GM04503 (cell line): ENCODE measurements at places on chromosomes 6 and 20.

DNA sequence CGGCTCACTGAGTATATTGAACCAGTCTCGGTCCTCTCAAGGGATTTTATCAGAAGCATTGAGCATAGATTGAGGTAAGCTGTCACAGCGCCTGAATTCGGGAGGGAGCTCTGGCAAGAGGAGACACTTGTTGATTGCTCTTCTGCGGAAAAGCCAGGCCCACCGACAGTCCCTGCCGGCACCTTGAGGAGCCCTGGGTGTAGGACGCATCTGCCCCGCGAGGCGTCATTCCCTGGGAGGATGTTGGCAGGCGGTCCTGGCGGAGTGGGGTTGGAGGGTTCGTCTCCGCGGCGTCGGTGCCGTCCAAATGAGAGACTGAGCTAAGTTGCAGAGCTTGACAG lies 843 bp downstream of the FBXO9 start:
- no peak for DNase-seq

- DNase-seq, result no peak
These were observed 99.9 kb downstream of the TCP11 start for GRCh38 chr6:35041086-35041861.

- no peak for DNase-seq
These were observed 66.8 kb upstream of the CD93 start for GRCh38 chr20:23152902-23153301.

DNA sequence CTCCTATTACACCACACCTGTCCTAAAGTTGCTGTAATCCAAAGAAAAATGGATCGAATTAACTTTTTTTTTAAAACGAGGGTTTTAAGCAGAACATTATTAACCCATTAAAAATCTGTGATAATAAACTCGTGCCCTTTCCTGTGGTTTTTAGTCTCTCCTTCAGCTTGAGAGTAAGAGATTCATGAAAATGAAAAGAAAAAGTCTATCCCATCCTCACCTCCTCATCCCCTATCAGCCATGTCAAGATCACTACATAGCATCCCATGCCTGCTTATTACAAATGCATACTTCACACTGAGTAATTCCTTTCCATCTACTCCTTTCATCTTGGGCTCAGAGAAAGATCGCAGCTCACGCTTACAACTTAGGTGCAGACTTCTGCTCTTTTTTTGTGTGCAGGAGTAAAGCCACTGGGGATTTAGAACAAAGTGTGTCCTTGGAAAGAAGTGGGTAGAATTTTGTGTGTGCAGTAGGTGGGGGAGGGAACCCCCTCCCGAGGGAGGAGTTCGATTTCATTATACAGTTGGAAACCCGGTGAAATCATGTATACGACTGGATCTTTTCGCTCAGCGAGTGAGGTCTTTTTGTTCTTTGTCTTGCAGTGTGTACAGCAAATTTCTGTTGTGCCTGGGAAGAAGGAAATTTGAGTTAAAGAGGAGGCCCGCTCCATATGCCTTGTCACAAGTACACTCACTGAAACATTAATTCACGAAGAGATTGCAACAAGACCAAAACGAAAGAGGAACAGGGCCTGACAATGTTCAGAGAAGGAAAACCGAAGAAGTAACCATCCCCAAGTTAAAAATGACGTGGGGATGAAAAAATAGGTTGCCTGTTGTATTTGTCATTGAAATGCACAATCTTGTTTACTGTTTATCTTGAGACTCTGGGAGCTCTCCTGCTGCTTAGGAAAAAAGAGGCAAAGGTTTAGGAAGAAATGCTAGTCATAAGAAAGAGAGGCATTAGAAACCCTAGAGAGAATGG lies 146.5 kb upstream of the ZNF217 start:
- DNase-seq, result no peak

- no peak for DNase-seq
These were observed 22.4 kb upstream of the TGM2 start for GRCh38 chr20:38187517-38187916.

- no peak for DNase-seq
These were observed 1.4 kb downstream of the RAET1E start for GRCh38 chr6:149896491-149896890.

- DNase-seq, result no peak
These were observed 39.0 kb downstream of the MAS1 start for GRCh38 chr6:159929819-159930218.

DNA sequence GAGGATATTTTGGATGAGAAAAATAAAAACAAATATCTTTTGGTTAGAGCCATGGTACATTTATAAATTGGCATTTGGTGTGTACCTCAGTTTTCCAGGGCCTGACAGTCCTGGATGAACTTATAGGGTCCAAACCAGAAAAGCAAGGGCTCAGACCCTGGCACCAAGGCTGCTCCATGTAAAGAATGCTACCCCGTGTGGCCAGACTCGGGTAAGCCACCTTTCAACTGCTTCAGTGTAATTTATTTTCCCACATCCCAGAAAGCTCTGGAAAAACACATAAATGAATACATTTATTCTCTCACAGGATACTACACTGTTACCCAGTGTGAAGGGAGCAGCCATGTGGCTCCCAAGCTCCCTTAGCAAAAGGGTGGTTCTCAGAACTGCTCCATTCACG lies 13.8 kb downstream of the MRPL14 start:
- DNase-seq, result no peak

DNA sequence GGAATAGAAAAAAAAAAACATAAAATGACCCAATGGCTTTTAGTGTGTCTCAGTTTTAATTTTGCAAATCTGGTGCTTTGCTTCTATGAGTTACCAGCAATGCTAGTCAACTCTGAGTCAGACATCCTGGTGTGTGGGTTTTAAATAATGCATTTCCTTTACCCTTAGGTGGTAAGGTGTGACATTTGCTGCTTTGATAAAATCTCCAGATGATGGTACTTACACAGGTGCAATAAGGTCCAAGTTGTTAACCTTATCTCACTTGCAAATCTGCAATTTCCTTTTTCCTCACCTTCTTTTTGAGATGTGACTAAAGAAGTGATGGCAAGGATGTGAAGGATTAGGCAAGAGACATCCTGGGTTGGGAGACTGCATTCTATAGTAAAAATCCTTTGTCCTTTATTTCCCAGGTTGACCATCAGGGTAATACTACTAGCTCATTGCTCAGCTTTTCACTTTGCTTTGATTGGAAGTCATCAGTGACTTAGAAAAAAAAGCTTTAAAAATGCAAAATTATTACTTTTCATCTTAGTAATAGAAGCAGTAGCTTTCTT lies 818.5 kb upstream of the FLRT3 start:
- DNase-seq, result no peak

DNA sequence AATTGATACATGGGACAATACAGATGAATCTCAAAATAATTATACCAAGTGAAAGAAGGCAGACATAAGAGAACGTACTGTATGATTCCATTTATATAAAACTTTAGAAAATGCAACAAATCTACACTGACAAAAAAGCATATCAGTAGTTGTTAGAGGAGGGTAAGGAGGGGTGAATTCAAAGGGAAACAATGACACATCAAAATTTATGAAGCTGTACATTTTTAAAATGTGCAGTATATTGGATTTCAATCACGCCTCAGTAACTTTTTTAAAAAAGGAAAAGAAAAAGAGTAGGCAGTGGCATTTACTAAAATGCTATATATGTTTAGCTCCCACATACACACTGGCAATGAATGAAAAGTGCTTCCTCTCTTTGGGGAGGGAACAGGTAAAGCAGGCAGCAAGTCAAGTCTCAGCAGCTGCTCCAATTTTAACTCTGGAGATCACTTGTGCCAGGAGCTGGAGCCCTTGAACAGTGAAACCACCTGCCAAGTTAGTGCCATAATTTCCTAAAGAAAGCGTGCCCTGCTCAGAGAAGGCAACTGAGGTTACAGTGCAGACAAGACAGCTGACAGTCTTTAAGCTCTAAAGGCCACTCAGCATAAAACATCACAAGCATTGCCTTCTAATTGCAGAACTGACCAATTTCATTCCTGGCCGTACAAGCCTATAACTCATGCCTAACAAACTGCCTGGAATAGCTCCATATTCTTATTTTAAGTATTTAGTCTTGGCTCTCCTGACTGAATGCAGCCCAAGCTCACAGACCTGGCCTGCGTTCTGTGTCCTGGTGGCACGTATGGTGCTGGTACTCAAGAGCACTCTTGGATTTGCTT lies 10.9 kb downstream of the FKBP1A start:
- no peak for DNase-seq

DNA sequence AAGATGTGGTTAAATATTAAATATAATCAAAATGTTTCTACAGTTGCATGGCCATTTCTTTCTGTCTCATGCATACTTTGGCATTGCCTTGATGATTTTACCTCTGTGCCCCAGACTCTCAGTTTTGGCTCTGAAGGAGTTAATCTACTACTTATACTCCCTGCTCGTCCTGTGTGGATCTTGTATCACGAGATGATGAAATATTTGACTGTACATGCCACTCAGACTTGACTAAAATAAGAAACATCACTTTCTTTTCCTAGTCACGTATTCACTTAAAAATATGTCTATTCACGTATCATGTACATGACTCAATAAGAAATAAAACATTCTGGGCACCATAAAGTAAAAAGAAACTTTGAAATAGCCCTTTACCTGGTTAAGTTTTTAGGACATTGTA lies 397.7 kb downstream of the RFPL4B start:
- DNase-seq, result no peak

- DNase-seq, result no peak
These were observed 67.4 kb upstream of the C20orf144 start for GRCh38 chr20:33594743-33595142.

- no peak for DNase-seq
These were observed 64.4 kb upstream of the TMEM170B start for GRCh38 chr6:11473008-11473740.

DNA sequence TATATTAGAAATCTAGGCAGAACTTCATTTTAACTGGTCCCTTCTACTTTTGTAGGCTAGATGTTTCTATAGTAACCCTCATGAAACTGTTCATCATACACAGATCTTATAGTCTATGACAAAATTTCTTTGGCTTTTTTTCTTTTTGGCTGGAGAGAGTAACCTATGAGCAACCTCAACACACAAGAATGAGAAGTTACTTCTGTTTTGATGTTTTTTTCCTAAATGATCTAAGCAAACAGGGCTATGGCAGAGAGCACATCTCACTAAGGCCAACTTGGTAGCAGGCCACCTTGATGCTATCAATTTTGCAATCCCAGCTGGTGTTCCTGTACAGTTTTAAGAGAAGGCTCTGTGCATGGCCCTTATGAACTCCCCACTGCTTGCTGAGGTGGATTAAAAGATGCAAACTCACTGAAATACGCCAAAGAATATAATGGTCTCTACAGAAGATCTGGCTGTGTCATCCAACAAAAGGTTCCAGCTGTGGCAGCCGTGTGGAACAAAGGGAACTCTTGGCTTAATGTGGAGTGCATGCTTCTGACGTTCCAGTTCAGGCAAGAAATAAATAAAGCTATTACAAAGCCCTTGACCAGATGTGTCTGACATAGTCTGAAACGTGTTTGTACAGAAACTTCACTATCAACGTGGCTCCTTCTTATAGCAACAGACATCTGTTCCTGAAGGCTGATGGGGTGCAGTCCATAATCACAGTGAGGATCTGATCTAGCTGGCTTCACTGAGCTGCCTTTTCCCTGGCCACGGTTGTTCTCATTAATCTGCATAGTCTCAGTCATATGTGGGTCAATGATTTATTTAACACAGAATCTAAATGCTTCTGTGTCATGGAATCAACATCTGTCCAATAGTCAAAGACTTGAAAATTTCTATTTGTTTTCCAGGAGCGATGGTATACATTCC lies 481.1 kb downstream of the BMP2 start:
- DNase-seq, result no peak

DNA sequence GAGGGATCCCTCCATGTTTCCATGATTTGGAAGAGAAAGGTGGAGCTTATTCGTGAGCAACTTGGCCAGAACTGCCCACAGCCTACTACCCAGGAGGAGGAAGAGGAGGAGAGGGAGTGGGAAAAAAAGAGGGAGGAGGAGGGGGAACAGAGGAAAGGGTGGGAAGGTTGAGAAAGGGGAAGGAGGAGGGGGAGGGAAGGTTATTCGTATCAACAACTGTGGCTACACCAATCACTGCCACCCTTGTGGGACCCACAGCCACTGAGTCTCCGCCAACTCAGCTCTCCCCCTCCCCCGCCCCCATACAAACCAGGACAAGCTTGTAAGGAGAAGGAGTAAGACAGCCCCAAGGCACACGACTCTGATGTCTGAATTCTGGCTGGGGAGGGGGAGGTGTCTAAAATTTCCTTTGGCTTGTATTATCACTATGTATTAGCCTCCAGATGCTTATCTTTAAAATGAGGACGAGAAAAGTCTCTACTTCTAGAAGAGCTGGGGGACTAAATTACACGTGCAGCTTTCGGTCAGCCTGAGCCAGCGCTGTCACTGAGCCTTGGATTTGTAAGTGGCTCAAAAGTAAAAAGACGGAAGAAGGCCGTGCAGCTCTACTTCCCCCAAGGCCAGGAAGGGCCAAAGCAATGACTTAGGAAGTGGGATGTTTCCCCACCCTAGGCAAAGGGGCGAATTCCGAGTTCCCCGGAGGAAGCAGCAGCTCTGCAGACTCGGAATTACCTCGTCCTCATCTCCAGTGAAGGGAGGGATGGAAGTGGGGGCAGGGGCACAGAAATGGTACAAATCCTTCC lies 1.0 kb downstream of the FKBP1A start:
- DNase-seq, result no peak

DNA sequence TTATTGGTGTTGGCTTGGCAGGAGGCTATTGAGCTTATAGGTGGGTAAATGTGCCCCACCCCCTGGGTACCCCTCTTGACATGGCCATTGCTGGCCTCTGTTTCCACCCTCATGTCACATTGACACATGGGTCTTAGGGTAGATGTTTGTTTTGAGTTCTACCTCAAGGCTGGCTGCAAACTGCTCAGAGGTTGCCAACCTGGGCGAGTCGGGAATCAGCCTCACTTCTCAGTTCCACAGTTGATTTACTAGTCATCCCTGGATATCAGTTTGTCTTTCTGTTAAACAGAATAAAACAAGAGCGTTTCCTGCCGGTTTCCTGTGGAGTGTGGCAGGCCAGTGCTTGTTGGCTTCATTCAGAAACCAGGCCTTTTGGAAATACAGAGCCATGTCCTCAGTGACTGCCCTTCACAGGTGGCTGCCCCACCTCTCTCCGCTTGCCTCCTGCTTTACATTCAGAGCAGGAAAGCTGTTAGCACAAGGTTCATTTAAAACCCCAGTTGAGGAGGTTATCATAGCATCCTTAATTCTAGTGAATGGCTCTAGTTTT lies 105.6 kb downstream of the TCP11 start:
- DNase-seq, result no peak

DNA sequence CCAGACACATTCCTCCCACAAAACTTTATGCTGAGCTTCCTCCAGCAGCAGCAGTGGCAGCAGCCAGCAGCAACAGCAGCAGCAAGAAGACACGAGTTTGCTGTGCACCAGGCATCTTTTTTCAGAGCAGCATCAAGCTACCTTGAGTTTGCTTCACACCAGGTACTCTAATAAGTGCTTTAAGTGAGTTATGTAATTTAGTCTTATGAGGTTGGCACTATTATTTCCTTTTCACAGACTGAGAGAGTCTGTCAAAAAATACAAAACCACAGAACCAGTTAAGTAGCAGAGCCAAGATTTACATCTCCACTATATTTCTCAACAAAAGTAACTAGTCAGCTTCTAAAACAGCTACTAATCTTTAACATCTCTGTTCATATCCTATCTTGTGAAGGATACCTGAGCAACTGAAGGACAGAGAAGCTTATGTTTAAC lies 23.7 kb downstream of the RANBP9 start:
- DNase-seq, result no peak

- DNase-seq, result no peak
These were observed 991.4 kb downstream of the EYS start for GRCh38 chr6:64715624-64716023.

GRCh38 chr6:3915076-3915791 lies 66.1 kb downstream of the FAM50B start:
- no peak for DNase-seq

GRCh38 chr6:154733626-154734382 lies 588 bp downstream of the SCAF8 start:
- peak; percentile 82 for DNase-seq

- no peak for DNase-seq
These were observed 628 bp downstream of the SLC35B2 start for GRCh38 chr6:44256775-44257024.
